Bronchial epithelial cell (primary cell): ENCODE measurements at places on chromosomes 16 and 17.

DNA sequence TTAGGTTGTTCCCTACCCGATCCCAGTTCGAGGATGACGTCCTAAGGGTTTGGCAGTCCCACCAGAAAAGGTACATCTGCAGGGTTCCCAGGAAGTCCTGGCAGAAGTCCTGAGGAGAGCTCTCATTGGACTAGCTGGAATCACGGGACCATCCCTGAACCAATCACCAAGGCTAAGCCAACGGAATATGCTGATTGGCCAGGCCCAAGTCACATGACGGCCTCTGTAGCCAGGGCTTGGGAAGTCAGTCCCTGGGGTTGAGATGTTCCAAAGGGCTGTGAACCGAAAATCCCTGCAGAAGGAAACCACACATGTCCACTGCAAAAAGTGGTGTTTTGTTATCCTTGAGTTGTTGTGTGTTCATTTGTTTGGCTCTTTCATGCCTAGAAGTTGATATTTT, 68.2 kb upstream of the ZNF423 start:
- DNase-seq: no peak

DNA sequence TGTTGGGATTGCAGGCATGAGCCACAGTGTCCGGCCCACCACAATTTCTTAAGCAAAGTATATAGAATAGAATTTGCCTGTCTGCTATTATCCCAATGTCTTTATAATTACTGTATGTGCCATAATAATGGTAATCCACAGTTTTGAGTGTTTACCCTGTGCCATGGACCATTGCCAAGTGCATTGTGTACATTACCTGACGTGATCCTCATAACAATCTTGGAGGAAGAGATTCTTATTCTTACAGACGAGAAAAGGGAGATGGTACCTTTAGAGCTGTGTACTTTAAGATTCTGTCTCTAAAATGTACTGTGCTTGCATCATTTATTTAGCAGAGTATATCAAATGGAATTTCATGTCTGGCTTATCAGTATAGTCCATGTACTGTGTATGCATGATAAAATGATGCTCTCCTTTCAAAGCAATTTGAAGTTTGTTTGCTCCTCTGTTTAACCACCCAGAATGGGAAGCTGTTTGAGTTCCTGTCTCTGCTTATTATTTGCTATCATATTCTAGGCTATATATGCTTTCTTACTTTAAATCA, 13.8 kb upstream of the CDR2 start:
- no peak for DNase-seq

- DNase-seq: no peak
These were observed 423.6 kb upstream of the CDH11 start for GRCh38 chr16:65545413-65545956.

DNA sequence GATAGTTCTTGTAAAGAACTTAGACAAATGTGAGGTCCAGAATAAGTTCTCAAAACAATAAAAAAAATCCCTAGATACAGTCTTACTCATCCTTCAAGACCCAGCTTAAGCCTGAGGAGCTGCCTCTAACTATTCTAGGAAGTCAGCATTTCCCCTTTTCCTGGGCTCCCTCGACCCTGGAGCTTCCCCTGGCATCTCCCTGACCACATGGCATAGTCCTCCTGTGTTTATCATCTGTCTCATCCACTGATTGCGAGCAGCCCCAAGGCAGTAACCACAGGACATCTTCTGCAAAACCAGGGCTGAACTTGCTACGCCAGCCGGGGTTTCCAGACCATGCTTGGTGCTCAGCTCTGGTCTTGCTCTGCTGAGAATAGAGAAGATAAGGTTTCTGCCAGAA, 36.7 kb upstream of the NLRP1 start:
- DNase-seq: no peak

DNA sequence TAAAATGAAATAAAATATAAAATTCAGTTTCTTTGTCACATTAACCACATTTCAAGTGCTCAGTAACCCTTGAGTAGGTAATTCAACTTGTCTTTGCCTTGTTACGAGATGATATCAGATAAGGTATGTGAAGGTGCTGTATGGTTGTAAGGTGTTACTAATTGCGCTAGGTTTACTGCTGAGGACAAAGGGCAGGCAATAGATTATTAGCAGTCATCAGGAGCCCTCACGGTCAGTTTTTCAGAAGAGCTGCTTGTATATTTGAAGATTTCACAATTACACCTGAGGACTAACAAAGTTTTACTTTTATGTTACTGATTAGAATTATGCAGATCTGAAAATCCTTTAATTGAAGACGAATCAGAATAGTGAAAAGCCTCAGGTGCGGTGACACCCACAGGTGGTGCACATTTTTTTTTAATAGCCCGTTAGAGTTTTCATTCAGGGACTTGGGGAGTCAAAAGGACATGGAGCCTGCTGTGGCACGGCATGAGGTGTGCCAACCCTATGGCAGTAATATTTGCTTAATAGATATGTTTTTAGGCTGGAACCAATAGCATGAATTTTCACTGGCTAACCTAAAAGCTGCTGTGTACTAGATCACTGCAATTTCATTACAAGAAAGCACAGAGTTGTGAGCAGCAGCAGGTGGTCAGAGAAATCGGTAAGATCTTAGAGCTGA, 16.4 kb downstream of the NDEL1 start:
- DNase-seq: no peak
